ENCODE measurements at places on chromosomes 13 and 19.

- DNase-seq = no peak
Measured at GRCh38 chr19:49688531-49689132, 762 bp upstream of the ADM5 start.

DNA sequence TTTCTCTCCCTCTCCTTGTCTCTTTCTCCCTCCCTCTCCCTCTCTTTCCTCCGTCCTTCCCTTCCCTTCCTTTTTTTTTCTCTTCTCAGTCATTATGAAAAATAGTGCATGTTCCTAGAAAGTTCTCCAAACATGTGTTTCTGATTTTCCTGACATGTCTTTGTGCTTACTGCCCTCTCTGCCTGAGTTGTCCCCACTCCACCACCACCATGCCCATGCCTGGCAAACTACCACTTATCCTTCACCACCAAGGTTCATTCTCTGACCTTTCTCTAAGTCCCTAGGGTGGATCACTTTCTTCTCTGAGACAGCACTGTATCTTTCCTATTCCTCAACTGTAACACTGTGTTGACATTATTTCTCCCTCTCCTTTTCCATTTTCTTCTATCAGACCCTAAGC, 98.2 kb downstream of the LACC1 start:
- peak; percentile 19 for DNase-seq

DNA sequence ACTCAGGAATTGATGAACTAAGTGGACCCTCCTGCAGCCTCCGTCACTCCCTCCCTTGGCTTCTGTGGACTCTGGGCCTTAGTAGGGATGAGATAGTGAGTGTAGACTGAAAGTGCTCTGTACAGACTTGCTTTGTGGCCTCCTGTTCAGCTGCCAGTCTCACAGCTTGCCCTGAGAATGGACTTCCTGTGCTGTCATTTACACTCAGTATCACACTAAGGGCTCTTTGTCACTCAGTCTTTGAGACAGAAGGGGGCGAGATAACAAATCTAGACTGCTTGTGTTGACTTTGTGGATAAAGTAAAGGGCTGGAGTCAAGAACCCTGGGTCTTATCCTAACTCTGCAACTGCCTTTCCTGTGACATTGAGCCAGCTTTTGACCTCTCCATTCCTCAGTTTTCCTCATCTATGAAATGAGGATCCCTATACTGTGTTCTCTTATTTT, 21.0 kb upstream of the SPRY2 start:
- no peak for DNase-seq

DNA sequence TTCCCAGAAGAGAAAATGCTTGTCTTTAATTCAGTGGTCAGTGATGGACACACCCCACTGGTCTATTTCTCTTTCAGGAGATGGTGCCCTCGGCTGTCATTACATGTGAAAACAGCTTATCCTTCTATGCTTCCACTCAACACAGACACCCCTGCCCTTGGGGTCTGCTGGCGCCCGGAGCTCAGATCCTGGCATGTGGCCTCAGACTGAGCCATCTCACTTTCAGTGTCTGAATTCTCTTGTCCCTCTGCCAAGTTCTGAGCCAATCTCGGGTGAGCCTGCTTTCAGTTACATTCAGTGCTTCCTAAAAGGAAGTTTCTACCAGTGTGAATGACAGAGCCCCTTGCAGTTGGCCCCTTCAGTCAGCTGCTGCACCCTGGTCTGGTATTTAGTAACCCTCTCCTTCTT, 293.6 kb downstream of the DNAJC15 start:
- no peak for DNase-seq

GRCh38 chr19:11560404-11561051, 1.5 kb upstream of the ELOF1 start:
- no peak for DNase-seq

GRCh38 chr13:46489586-46490023, 63.4 kb upstream of the LRCH1 start:
- DNase-seq = no peak

GRCh38 chr19:40091205-40092129, 724 bp upstream of the ZNF780A start:
- no peak for DNase-seq

GRCh38 chr13:108669381-108669780, 40.0 kb downstream of the MYO16 start:
- DNase-seq = no peak

GRCh38 chr13:40479196-40479845, 187.1 kb downstream of the FOXO1 start:
- DNase-seq = no peak

DNA sequence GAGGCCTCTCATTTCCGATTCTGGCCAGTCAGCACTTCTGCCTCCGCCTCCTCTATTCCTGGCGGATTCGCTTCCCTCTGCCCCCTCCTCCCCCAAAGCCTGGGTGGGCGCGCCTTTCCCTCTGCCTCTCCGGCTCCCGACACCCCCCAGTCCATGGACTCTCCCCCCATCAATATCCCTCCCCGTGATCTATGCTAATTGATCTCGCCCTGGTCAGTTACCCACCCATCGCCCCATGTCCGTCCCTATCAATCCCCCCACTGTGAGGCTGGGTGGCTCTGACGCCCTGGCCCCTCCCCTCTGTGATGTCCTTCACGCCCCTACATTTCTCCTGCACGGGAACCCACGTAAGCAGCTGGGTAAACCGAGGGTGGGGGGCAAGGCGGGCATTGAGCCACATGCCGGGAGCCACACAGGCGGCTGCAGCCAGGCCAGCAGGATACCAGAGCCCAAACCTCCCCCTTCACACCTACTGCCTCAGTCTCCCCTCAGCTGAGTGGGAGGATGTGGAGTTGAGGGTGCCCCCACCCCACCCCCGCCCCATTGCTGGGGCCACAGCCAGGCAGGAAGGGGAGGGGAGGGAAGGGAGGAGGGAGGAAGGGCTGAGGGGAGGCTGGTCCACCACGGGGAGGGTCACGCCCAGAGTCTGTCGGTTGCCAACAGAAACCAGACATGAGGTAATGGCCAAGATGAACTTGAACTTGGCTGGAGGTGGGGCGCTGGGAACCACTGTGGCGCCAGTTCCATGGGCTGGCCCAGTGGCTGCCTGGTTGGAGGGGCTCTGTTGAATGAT, 21.0 kb downstream of the SMIM24 start:
- peak; percentile 97 for DNase-seq

- DNase-seq = no peak
Measured at GRCh38 chr13:74868049-74868448, 613.9 kb downstream of the TBC1D4 start.

- no peak for DNase-seq
Measured at GRCh38 chr13:72384879-72385278, 342.6 kb downstream of the MZT1 start.

DNA sequence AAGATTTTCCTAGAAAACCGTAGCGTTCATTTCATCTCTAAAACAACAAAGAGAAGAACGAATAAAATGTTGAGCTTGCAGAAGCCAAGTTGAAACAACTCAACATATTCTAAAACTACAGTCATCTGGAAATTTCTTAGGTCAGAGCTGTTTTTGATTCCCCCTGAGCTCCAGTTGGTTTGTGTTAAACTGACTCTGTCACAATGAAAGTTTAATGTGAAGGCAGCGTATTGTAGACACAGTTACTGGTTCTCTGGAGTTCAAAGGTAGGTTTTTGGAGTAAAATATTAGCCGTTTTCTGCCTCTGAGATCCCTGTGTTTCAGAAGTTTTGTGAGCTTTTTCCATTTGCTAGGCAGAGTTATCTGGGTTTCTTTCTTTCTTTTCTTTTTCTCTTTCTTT, 2.2 kb downstream of the ARHGEF7 start:
- DNase-seq = no peak

GRCh38 chr13:25507841-25508240, 136.1 kb downstream of the ATP8A2 start:
- DNase-seq = no peak

GRCh38 chr13:28566891-28567290, 72.0 kb upstream of the FLT1 start:
- no peak for DNase-seq

DNA sequence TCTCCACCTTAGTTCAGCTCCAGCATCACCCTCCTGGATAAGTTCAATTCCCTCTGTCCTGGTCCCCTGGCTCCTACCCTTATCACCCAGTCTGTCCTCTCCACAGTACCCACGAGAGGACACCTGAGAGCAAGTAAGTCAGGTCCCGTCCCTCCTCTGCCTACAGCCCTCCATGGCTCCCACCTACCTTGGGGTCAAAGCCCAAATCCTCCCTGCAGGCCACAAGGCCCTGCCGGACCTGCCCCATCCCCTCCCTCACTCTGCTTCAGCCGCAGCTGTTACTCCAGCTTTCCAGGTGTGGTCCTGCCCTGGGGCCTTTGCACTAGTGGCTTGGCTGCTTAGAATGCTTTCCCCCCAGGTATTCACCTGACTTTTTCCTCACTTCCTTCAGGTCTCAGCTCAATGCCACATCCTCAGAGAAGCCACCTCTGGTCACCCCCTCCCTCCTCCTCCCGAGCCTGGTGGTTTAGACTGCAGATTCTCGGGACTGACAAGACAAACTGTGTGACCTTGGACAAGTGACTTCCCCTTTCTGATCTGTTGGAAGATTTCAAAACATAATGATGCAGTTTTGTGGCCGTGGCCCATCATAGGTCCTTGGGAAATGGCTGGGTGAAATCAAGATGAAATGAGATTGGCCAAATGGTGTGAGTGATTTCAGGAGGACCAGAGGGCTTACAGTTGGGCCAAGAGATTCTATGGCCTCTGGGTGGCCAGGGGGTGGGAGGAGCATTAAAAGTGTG, 3.6 kb downstream of the TUBB4A start:
- DNase-seq = no peak

DNA sequence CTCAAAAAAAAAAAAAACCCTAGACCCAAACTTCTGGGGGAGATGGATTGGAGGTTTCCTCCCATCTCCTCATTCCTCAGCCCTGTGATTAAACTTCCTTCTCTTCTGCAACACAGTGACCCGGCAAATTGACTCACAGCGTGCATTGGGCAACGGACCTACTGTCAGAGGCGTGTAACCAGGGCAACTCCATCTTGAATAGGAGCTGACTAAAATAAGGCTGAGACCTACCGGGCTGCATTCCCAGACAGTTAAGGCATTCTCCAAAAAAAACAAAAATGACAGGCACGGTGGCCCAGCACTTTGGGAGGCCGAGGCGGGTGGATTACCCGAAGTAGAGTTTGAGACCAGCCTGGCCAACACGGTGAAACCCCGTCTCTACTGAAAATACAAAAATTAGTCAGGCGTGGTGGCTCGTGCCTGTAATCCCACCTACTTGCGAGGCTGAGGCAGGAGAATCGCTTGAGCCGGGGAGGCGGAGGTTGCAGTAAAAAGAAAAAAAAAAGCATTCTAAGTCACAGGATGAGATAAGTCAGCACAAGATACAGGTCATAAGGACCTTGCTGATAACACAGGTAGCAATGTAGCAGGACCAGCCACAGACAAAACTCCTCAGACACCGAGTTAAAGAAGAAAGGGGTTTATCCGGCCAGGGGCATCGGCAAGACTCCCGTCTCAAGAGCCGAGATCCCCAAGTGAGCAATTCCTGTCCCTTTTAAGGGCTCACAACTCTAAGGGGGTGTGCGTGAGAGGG, 5.4 kb upstream of the NLRP7 start:
- DNase-seq = no peak

DNA sequence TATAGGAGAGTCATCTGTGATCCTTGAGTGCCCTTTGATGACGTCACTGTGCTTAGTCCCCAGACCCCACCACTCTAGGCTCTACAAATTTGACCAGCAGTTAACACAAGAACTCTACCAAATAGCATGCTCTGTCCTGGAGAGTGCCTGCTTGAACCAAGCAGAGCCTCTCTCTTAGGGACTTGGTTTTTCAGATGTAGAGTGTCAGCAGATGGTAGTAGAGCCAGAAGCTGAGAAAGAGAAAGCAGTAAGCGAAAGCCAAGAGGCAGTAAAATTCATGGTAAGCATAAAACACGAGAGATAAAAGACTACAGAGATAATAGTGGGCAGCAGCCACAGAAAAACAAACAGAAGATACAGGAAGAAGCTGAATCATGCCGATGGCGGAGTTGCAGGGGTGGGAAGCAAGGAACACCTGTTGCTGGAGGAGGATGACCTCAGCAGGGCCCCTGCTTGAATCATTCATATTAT, 193.3 kb downstream of the SLC7A1 start:
- no peak for DNase-seq

- DNase-seq = no peak
Measured at GRCh38 chr19:49475191-49475917, 1.3 kb downstream of the FLT3LG start.

DNA sequence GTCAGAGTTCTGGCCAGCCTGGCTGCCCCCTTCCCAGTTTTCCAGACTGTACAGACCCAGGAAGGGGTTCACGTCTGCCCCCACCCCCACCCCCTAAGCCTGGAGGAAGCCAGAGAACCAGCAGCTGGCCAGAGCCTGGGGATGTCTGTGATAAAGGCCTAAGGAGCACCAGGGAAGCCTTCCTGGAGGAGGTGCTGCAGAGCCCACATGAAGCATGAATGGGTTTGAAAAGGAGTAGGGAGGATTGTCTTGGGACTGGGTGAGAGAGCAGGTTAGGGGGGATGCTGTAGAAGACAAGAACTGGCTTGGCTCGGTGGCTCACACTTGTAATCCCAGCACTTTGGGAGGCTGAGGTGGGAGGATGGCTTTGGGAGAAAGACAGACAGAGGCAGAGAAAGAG, 5.8 kb downstream of the SHKBP1 start:
- no peak for DNase-seq

DNA sequence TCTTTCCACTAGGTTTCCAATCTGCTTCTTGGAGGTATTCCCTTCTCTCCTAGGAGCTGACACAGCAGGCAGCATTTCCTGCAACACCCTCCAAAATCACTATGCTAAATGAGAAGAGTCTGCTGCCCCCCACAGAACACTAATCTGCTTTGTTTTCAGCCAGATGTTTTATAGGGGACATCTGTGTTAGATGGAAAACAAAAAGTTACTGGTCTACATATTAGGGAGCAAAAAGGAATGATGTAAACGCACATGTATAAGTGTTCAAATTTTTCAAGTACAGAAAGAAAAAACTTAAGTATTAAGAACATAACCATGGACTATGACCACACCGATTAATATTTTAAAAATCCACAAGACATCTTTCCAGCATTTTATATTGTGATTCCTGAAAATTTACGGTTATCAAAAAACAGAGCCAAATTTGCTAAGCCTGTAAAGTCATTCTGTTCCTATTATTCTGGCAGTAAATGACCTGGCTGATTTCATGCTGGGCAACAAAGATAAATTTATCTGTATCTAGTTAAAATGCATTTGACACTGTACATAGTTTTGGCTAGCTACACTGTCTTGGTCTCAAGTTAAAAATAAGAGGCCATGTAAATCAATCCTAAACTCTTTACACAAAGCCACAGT, 63.3 kb downstream of the DCLK1 start:
- no peak for DNase-seq

DNA sequence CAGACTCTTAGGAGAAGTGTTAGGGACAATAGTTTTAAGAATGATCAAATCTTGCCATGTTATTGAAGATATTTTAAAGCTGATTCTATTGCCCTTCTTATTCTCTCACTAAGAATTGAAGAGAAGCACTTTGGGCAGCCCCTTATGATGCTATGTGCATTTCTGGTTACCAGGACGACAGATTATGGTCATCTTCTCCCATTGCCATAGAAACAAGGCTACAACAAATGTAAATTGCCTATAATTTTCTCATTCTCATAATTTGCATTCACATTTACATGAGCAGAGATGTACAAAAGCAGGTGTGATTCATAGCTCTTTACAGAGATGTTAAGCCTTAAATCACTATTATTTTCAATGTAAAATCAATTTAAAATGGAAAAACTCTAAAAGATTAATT, 137.3 kb upstream of the PCDH9 start:
- no peak for DNase-seq

- no peak for DNase-seq
Measured at GRCh38 chr13:110421696-110422385, 114.8 kb downstream of the COL4A2 start.

GRCh38 chr19:2700660-2701360, 1.7 kb downstream of the GNG7 start:
- DNase-seq = no peak

Data from esophagus muscularis mucosa (tissue), 4 donors.